CD4-positive, alpha-beta T cell treated with Interleukin-17A for 4 hours (primary cell): ENCODE measurements at places on chromosomes 4 and X.

DNA sequence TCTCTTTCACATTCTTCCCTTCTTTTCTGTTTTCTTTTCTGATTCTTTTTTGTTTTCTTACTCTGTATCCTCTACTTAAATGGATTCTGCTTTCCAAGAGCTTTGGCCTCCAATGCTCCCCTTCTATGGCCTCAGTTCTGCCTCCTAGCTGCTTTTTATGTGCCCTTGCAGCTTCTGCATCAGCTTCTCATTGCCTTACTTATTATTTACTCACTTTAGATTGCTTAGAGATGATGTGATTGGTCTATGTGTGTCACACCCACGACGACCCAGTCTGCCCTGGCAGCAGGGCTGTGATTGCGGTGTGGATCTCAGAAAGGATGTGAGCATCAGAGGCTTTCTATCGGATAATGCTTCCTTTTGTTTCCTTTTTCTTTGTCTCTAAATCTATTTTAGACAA lies 71.8 kb upstream of the SMARCA5 start:
- DNase-seq: no peak

DNA sequence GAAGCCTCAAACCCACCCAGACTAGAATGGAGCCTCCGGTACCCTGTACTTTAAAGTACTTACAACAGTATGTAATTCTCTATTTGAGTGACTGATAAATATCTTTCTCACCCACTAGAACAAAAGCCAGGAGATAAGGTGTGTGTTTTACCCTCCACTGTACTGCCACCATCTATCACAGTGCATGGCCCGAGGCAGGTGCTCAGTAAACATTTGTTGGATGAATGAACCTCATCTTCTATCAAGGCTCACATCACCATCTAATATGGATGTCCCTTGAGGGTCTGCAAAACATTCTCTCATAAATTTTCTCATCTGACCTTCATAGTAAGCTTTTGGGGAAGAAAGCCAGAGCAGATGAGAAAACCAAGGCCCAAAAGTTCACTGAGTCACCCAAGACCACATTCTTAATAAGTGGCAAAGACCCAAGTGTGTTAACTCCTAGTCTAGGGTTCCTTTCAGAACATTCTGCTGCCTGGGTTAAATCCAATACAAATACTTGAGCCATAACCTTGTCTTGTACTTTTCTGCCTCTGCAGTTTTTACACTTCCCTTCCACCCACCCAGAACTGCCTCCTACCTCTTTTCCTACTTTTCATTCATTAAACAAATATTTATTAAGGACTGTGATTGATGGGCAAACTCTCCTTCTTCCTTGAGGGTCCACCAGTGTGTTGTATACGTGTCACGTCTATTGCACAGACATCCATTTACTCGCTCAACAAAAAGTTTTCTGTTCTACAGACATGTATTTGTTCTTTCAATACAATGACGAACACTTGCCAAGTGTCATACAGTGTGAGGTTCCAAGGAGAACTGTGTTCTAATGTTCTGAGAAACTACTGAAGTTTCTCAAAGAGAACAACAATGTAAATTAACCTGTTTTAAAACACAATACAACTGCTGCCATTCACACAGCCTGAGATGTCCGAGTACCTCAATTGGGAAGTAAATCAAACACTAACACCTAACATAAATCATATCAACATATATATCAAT lies 35.7 kb downstream of the APBB2 start:
- no peak for DNase-seq

DNA sequence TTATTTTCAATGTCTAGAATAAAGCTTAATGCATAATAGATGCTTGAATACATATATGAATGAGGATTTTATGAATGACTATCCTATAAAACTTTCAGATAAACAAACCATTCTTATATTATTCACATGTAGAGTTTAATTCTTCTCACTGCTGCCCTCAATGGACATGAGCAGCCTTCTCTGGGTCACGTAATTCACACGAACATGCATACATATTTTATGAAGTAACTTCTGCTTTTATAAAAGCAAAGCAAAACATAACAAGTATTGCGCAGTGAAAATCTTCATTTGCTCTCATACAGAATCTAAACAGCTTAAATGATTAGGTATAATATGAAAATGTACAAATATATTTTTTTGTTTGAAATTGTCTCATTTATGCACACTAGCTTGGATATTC lies 116.7 kb downstream of the TMA16 start:
- DNase-seq: no peak

GRCh38 chr4:15756361-15756861 lies 21.7 kb upstream of the CD38 start:
- DNase-seq: peak; percentile 78

DNA sequence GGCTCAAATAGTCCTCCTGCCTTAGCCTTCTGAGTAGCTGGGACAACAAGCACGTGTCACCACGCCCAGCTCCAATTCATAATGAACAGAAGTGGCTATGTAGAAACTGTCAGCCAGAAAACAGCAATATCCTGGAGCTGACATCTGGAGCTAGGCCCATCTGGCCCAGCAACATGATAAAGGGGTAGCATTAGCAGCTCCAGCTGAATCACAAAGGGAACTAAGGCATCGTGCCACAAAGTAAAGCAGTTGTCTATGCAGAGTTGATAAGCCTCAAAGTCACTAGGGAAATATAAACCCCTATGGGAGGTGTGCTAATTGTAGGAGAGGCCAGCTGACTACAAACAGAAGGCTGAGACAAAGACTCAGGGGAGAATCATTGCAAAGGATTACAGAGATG lies 270.5 kb upstream of the GPC4 start:
- no peak for DNase-seq

GRCh38 chrX:42093756-42094155 lies 170.4 kb upstream of the CASK start:
- DNase-seq: no peak

DNA sequence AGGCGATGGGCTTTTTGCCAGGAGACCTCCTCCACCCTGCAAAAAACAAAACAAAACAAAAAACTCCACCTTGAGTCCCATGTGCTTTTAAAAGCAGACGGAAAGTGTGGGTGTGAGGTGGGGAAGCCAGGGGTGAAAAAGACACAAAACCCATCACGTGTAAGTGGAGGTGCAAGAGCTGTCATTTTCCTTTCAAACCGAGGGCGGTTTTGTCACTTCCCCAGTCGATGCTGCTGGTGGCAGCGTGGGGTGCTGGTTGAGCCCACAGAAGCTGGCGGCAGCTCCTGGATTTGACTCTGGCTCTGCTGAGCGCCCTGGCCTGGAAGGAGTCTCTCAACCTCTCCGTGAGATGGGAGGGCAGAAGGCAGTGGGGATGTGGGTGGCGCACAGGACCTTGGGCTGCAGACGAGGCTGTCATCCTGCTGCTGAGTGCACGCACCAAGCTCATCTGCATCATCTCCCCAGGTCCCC lies 110.0 kb downstream of the PSAPL1 start:
- no peak for DNase-seq

- peak; percentile 23 for DNase-seq
These were observed 41.2 kb downstream of the LONRF3 start for GRCh38 chrX:119015407-119016237.

- no peak for DNase-seq
These were observed 28.7 kb downstream of the CC2D2A start for GRCh38 chr4:15498356-15498755.

DNA sequence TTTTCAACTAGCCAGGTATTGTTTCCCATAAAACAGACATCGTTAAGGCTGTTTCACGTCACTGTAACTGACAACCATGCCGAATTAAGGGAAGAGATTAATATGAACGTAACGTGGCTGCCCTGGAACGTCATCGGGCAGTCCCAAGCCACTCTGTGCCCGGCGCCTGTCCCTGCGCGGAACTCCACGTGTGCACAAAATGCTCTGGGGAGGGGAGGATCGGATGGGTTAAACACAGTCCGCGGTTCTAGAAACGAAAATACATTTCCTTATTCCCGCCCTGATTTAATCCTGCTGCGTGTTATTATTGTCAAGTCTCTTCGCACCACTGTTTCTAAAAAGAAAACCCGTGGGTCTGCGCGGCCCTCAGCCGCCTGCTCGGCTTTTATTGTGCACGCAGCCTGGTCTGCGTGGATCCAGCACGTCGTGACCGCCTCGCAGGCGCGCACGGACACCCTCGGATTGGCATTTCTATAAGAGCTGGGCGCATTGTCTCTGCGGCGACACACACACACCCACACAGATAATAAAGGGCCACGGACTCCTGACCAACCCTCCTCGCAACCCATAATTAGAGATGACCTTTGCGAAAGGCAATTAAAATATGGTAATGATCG lies 69.6 kb upstream of the BCOR start:
- DNase-seq: no peak

DNA sequence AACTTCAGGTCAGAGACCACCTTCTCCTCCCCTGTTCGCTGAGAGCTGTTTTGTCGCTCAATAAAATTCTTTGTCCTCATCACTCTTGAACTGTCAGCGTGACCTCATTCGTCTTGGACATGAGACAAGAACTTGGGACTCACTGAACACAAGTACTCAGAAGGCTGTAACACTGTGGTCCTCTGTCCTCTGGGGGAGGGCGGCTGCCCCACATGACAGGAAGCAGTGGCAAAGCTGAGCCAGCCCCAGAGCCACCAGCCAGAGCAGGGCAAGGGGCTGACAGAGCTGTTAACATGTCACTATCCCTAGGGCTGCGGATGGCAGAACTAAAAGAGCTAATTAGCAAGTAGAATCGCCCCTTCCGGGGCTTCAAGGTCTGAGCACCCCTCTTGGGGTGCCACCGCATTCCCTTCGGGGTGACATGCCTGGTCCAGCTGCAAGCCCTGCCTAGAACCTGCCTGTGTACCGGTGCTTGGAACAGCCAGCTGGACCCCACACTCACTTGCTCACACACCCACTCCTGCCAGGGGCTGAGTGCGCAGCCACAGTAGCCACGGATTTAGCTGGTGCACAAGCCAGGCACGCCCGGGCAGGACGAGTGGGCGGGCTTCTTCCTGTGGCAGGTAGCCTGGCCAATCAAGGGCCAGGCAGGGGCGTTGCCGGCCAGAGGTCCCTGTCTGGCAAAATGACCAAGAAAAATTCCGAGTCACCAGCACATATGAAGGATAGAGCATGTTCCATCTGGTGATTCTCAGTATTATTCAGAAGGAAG lies 648.6 kb upstream of the AGA start:
- no peak for DNase-seq

- no peak for DNase-seq
These were observed 642.4 kb downstream of the TRIML1 start for GRCh38 chr4:188781655-188782054.

GRCh38 chr4:151690164-151690870 lies 70.5 kb downstream of the GATB start:
- DNase-seq: no peak

DNA sequence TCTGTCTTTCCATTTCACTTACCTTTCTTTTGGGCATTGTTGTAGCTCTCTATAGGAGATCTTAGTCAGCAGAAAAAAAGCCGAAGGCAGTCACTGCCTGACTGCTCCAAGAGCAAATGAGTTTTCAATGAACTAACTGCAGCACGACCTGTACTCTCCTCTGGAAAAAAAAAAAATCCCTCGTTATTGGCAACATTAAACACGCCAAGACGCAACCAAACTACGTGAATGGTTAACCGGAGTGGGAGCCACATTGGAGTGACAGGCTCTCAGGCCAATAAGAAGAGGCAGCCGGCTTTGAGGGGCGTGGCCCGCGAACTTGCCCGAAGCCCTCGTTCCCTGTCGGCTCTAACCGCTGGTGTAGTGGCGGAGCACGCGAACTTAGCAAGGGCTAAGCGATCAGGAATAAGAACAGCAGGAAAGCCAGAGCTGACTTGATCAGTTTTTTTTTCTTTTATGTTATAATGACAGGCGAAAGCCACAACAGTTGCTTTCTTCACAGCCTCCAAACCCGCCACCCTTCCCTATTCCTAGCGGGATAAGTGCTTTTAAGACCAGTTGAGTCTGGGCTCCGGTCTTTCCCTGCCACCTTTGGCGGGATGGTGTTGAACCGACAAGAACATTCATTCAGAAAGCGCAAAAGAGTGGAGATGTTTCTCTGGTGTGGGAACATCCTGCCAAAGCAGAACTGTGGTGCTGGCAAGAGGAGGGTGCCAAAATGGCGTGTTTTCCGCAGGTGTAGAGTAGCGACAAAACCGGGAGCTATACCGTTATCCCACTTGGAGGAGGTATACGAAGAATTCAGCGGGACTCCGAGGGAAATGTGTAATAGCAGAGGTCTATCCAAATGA lies 80.0 kb downstream of the HMGN5 start:
- peak; percentile 85 for DNase-seq

- no peak for DNase-seq
These were observed 67.3 kb downstream of the AFAP1 start for GRCh38 chr4:7872264-7872771.

DNA sequence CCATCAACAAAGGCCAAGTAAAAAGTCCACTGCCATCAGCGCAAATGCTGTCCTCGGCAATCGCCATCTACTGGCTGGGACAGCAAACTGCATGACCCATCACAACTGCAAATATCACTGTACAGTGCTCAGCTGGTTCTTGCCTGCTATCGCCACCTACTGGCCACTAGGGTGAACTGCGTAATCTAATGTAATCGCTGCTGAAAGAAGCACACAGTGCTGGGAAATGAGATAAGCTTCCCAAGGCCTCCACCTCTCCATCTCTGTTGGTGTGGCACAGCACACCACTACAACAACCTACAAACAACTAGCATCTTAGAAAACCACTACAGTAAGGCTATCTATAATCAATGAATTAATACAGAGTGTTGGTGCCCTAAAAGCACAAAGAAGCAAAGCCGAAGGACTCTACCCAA lies 298.3 kb downstream of the TEX13A start:
- DNase-seq: peak; percentile 70

DNA sequence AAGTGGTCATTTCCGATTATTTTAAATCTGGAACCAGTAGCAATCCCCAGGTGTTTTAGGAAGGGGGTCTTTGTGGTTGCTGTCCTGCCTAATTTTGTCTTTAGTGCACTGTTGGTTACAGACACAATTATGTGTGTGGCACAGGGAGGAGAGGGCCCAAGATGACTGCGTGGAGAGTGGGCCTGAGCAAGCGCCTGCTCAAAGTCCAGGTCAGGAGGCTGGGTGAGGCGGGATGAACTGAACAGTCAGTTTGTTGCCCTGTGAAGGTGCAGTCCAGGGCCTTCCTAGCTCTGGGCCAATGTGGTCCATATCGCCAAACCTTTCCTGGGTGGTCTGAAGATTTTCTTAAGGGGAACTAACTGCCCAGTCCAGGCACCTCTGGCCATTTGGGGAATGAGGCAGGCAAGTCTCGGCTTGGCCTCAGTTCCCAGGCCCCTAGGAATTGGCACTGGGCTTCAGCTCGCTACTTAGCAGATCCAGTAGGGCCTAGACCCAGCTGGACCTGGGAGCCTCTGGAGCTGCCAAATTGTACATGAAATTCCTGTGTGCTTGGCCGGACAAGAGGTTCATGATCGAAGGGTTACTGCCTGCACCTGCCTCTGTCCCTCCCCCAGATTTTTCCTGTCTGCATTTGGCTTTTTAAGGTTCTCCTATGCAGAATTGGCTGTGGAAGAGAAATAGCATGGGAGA lies 47.6 kb downstream of the ANAPC4 start:
- no peak for DNase-seq

DNA sequence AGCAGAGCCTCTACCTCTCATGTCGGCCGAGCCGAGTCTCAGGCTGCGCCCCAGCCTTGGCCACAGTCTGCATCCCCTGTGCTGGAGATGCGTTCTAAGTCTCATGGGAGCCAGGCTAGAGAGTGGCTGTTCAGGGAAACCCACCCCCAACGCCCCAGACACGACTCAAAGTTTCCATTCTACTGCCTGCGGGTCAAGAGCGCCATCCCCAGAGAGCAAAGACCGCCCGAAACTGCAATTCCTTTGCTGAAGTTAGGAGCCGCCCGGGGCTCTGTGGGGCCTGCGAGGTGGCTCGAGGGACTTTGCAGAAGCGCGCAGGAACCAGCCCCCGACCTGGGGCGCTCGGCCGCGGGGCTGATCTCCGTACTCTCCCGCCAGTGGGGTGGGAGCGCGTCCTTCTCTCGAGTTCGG lies 10.0 kb upstream of the ELF4 start:
- no peak for DNase-seq
